Dermis microvascular lymphatic vessel endothelial cell (primary cell): ENCODE measurements at places on chromosomes 7 and 10. TPM values are rescaled to one million over a fixed set of nuclear protein-coding genes. Genes with fewer than 3 reads are reported as not detected.

Gene GBX1
- total RNA-seq: not detected in 2 replicates

Gene IFIT1
- total RNA-seq: 1.0 and 1.8 TPM in 2 replicates

DNA sequence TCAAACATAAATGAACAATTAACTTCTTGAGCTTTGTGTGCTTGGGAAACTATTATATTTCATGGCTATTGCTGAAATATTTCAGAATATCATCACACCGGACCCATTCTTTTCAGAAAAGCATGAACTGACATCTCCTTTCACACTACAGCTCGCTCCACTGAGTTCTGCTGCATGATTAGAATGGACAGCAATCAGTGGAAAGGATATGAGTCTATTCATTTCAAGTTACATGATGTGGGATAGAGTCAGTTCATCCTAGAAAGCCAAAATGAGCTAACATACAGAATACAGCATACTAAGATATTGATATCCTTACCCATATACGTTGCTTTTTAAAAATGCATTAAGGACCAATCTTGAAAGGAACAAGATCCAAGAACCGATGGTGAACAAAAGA is 1.1 kb upstream of the FAM53B start:
- DNase-seq: no peak

DNA sequence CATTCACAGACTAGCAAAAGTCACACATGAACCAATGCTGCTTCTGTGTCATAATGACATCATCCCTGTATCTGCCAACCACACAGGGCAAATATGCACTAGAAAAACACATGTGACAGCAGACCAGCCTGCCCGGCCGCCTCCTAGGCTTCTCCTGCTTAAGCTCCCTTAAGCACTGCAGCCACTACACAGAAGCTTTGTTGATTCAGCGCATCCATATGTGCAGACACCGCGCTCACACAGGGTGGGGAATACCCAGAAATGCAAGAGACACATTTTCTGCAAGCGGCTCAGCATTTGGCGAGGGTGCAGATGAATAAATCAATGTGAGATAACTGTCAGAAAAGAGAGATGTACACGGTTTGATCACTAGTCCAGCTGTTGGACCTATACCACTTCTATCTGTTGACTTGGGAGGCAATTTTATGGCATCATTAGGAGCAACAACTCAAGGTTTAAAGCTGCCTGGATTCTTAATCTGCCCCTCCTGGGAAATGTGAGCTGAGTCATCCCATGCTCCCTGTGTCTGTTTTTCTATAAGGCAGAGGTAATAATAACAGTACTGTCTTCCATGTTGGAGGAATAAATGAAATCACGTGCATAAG is 33.4 kb downstream of the CPXM2 start:
- no peak for DNase-seq

DNA sequence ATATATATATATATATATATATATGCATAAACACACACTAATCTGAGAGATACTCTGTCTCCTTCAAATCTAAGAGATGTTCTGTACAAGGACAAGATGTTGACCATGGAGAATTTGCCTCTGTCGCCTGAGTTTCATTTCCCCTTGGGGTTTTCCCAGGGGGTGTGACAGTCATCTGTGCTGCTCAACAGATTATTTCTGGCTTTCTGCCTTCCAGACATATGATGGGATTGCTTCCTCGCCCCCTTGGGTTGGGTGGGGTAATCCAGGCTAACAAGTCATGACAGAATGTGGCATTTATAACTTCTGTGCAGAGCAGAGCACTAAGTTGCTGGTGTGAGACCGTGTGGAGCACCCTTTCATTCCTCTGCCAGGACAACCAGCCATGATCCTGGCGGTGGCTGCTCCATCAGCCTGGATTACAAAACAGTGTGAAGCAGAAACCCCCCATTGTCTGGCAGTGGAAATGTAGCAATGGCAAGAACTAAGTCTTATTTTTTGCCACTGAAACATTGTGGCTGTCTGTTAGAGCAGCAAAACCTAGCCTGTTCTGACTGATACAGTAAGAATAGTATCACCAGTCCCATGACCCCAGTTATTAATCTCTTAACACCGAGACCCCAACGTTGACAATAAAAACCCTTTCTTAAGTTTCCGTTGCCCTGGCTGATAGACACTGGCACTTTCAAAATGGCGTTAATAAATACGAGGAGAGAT is 13.7 kb upstream of the USP6NL start:
- DNase-seq: no peak

DNA sequence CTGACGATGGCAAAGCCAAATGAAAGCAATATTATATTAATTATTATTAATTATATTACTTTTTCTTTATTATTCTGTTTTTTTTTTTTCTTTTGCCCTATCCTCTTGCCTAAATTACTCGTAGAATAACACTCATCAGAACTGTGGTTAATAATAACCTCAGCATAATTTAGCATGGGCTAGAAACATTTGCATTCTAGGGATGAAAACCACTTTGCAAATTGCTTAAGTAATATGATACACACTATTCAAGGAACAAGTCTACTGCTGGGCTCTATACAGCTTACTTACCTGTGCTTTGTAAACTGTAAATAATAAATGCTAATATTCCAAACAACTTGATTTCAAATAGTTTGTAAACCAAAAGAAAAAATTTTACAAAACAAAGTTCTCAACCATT is 375.8 kb downstream of the HGF start:
- DNase-seq: no peak

GRCh38 chr10:101774589-101775272 is 1.2 kb downstream of the FGF8 start:
- no peak for DNase-seq

GRCh38 chr10:4649886-4650508 is 176.0 kb upstream of the AKR1E2 start:
- no peak for DNase-seq

DNA sequence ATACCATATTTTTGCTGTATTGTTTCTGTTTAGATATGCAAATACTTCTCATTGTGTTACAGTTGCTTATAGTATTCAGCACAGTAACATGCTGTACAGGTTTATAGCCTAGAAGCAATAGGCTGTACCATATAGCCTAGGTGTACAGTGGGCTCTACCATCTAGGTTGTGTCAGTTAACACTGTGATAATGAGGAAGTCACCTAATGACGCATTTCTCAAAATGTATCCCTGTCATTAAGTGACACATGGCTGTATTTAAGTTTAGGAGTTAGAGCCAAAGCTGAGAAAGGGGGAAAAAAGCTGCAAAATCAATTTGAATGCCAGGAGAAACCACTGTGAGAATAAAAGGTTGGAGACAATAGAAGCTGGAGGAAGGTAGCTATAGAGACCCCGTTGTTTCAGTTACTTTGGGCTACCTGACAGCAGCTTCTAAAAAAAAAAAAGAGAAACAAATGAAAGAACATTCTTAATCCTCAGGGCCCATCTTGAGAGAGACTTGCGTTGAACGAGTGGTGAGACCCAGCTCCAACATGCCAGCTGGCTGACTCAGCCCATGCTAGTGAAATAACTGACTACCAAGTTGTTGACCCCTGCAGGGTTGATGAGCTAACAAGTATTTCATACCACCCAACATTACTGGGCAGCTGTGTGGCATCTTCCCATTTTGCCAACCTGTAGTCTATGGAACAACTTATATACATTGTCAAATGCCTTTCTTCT is 8.7 kb downstream of the STARD3NL start:
- DNase-seq: no peak

DNA sequence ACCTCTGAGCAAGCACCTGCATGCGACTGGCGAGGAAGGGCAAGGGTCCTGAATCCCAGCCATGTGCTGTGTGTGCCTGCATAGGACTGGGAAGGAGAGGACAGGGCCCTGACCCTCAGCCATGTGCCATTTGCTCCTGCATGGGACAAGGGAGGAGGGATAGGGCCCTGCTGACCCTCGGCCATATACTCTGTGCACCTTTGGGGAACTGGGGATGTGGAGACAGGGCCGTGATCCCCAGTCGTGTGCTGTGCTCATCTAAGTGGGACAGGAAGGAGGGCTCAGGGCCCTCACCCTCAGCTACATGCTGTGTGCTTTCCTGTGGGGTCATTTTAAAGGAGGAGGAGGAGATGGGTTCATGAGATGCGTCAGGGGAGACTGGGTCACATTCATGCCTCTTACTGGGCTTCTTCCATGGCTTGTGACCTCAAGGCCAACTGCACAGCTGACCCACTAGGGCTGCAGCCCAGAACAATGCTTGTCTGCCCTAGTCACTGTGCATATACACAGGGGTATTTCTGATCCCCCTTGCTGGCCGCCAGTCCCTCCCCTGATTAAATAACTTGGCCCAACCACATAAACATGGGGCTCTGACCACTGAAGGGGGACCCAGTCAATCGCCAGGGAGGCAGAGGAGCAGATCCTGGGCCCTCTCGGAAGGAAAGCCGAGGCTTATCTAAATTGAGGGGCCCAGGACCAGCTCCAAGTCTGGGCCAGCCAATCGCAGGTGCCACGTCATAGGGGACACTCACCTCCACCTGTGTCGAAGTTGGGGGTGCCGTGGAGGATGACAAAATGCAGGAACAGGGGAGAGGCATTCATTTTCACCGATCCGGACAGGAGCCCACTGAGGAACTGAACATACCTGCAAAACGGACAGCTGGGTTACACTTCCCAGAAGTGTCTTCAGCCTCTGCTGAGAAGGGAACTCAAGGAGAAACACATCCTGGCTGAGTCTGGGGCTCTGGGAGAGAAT is 167.3 kb downstream of the TNS3 start:
- no peak for DNase-seq

DNA sequence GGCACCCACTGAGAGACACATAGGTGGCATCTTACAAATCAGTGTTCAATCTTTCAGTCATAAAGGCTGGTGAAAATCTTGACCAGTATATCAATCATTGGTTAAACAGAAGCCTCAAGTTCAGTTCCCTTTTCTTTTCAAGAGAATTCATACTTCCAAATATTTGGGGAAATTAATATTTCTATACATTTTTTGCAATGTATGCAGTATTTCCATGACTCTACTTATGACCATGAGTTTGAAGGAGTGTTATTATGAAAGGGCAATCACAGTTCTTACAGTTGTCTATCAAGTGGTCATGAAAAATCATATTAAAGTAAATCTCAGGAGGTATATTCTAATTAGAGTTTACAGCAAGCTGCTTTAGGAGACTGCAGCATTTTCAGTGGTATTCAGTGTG is 724.0 kb downstream of the ANKRD7 start:
- no peak for DNase-seq

GRCh38 chr7:48718731-48719378 is 205.5 kb upstream of the CDC14C start:
- no peak for DNase-seq

DNA sequence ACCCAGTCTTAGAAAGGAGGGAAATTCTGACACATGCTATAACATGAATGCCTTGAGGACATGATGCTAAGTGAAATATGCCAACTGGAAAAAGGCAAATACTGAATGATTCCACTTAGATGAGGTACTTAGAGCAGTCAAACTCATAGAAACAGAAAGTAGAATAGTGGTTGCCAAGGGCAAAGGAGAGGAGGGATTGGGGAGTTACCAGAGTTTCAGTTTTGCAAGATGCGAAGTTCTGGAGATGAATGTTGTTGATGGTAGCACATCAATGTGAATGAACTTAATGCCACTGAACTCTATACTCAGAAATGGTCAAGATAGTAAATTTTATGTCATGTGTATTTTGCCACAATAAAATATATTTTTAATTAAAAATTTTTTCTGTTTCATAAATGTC is 38.9 kb downstream of the DRGX start:
- DNase-seq: no peak
